ENCODE measurements at places on chromosomes 12 and 14.

DNA sequence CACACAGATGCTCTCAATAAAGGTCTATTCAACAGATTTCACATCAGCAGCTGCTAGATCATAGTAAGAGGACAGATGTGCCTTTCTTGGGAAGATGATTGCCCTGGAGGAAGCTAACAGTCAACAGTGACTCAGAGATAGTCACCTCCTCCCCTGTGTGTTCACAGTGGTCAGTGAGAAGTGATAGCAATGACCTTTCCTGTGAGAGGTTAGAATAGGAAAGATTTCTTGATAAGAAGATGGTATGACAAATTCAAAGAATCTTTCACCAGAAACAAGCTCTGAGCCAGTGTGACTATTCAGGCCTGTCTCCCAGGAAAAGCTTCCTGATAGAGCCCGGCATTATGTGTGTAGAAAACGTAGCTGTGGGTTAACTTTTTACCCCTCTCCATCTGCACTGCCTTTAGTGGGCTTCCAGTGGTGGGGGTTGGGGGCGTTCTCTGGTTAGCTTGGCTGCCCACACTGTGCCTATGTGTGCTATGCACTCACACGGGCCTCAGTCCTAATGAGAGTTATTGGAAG, 66.4 kb upstream of the ARHGAP5 start:
- DNase-seq = no peak

DNA sequence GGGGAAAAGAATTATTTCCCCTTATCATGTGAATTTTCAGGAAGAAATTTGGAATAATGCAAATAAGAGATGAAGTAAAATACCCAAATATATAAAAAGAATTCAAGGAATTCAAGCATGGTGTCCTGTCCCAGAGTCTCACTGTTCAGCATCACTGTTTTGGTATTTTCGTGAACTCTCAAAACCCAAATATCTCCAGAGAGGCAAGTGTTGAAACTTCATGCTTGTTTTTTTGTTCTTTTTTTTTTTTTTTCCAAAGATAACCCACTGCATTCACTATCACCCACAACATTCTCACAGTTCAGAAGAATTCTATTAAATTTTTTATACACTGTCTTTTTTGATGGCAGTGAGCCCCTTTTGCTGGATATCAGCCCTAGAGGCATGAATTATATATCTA, 354.9 kb downstream of the DIO2 start:
- no peak for DNase-seq

- no peak for DNase-seq
These were observed 292.7 kb downstream of the LRFN5 start for GRCh38 chr14:41899416-41899815.

- no peak for DNase-seq
These were observed 375.0 kb upstream of the FBXO33 start for GRCh38 chr14:39807271-39807670.

- DNase-seq = no peak
These were observed 229.1 kb upstream of the RTL1 start for GRCh38 chr14:101132588-101132987.

- no peak for DNase-seq
These were observed 46.0 kb upstream of the PLEKHG6 start for GRCh38 chr12:6264402-6265037.

DNA sequence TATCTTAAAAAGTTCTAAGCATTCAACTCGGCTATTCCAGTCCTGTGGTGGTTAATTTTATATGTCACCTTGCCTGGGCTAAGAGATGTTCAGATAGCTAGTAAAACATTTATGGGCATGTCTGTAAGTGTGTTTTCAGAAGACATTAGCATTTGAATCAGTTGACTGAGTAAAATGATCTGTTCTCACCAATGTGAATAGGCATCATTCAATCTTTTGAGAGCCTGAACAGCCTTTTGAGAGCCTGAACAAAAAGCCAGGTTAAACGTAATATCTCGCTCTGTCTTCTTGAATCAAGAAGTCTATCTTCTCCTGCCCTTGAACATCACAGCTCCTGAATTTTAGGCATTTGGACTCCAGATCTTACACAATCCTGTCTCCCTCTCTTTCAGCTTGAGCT, 1266.1 kb downstream of the LRFN5 start:
- no peak for DNase-seq

GRCh38 chr14:96737881-96738280, 59.3 kb upstream of the VRK1 start:
- no peak for DNase-seq

DNA sequence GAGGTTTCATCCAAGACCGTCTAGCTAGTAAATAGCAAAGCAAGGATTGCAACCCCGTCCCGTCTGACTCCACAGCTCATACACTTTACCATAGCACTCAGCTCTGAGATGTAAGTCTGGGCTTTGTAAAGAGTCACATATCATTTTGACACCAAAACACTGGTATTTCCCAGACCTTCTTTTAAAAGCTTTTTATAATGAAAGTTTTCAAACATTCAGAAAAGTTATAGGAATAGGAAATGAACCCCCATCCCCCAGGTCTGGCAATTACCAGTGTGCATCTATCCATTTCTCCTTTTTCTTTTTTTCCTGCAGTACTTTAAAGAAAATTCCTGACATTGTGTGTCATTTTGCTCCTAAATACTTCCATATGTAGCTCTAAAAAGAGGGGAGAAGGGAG, 183.6 kb upstream of the CCND2 start:
- no peak for DNase-seq

DNA sequence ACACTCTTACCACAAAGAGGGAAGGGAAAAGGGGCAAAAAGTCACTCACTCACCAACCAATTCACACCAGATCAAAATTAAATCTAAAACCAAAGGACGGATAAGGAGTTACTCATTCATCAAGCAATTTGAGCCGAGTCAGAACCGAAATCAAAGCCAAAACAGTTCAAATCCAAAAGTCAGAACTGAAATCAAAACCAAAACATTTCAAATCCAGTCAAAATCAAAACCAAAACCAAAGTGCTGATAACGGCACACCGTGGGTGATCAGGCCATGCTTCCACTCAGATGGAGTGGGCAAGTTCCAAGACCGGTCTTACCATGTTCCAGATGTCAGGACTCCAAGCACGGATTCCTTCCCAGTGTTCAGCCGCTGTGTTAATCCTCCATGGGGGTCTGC, 139.5 kb downstream of the SLC38A6 start:
- no peak for DNase-seq

- no peak for DNase-seq
These were observed 121.0 kb upstream of the EVL start for GRCh38 chr14:99944241-99944651.

- no peak for DNase-seq
These were observed 1441.4 kb downstream of the AACS start for GRCh38 chr12:126506426-126507182.

DNA sequence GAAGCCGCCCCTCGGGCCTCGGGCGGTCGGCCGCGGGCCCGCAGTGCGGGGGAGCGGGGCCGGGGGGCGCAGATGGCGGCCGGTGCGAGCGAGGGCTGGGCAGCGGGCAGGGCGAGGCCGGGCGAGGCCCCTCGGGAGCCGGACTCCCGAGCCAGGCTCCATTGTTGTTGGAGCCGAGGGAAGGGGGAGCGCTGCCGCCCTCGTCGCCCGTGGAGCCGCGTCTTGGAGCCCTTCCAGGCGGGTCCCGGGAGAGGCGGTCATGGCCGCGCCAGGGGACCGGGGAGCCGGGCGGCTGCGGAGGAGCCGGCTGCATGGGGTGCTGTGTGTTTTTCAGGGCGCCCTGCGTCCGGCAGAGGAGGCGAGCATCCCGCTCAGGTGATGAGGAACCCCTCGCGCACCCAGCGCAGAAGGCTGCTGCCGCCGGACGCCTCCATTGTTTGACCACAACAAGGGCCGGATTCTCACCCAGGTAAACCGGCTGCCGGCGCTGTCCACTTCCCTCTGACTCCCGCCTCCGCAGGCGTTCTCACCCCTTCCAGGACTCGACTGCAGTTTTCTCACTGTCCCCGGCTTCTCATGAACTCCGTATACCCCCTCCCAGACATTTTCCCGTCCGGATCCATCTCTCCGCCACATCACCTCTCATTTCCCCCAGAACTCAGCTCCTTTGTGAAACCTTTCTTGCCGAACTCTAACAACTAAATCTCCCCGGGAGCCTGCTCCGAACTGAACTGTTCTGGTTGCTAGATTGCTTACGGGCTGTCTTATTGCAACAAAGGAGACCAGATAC, 732 bp downstream of the ZNF664 start:
- DNase-seq = no peak

- no peak for DNase-seq
These were observed 18.9 kb upstream of the DIABLO start for GRCh38 chr12:122244565-122245371.

- no peak for DNase-seq
These were observed 86.3 kb downstream of the EML5 start for GRCh38 chr14:88706425-88706824.

DNA sequence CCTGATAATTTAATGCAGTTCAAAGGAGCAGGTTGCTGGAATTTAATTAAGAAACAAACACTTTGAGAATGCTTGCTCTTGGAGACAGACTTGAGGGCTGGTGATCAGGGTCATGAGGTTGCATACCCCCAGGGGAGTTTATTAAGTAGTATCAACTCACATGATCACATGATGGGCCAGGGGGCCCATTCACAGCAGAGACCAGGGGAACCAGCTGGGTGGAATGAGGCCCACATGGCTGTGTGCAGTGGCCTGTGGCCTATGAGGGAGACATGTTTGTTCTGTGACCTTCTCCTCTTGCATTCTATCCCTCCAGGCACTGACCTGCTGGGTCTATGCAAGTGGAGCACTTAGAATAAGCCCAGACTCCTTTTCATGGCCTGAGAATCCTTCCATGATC, 266.6 kb upstream of the PWP1 start:
- no peak for DNase-seq

DNA sequence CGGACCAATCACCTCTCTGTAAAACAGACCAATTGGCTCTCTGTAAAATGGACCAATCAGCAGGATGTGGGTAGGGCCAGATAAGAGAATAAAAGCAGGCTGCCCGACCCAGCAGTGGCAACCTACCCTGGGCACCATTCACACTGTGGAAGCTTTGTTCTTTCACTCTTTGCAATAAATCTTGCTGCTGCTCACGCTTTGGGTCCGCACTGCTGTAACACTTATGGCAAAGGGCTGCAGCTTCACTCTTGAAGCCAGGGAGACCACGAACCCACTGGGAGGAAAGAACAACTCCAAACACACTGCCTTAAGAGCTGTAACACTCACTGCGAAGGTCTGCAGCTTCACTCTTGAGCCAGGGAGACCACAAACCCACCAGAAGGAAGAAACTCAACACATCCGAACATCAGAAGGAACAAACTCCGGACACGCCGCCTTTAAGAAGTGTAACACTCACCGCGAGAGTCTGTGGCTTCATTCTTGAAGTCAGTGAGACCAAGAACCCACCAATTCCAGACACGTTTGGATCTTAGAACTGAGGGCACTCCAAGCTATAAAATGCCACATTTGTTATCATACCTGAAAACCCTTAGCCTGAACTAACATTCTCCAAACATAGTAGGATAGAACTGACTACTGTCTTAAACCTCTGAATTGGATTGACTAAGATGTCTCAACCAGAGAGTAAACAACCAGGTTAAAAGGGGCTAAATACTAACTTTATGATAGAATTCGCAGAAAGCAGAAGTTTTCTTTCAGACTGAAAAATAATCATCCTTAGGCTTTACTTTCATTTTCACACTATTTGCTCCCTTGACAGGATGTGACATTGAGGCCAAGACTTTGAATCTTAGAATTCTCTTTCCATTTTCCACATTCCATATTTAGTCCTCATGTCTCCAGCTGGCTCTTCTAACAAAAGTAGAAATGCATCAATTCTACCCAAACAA, 33.6 kb downstream of the CDKL1 start:
- DNase-seq = no peak

DNA sequence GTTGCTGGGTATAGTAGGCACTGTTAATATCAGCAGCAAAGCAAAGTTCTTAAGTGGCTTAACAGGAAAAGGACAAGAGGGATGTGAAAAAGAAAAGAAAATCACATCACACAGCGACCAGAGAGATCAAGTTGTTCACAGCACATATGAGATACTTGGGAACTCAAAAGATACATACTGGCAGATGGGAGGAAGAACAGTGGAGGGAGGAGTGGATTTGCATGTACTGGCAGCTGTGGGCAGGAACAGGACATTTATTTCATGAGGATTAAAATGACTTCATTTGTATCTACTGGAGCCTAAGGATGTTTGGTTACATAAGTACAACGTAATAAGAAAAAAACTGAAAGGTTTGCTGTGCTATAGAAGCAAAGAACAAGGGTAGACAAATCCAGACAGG, 136.5 kb upstream of the IFNG-AS1 start:
- no peak for DNase-seq

- no peak for DNase-seq
These were observed 301.2 kb upstream of the E2F7 start for GRCh38 chr12:77366616-77367015.

- DNase-seq = peak; percentile 14
These were observed 165.8 kb downstream of the EMP1 start for GRCh38 chr12:13362260-13362841.
